Stimulated activated naive CD4-positive, alpha-beta T cell (primary cell): ENCODE measurements at places on chromosomes 16 and 17.

DNA sequence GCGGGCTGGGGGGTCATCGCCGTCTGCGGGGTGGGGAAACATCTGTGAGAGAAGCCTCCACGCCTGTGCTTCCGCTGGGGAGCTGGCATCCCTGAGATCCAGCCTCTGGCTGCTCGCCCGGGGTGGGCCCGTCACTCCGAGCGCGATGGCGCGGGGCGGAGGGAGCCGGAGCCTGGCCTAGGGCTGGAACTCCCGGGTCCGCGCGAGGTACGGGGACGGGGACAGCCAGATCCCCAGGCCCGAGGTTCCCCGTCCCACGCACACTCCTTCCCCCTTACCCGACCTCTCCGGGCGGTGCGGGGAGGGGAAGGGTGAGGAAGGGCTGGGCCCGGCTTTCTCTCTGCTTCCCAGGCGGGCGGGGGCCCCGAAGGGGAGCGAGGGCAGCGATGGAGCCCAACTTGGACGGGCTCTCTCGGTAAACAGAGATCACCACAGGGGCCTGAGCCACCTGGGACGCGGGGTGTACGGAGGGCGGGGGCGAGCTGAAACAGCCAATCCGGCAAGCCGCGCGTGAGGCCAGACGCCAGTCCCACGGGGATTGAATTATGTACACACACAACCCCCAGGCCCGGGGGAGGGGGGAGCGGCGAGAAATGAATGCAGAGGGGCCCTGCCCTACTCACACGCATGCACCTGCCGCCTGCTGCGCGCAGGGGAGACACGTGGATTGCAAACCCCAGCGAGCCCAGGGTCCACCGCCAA, at the start of gene SLC16A11:
SLC16A11 (minus strand) TSS at position 596 of the 702 bp plus-strand sequence; CDS start at position 17, 579 bp downstream.
- DNase-seq = peak; percentile 53

- DNase-seq = no peak
These were observed 204.2 kb downstream of the NTN1 start for GRCh38 chr17:9225305-9226101.

GRCh38 chr17:57557834-57558681, 187.0 kb downstream of the CCDC182 start:
- DNase-seq = no peak

DNA sequence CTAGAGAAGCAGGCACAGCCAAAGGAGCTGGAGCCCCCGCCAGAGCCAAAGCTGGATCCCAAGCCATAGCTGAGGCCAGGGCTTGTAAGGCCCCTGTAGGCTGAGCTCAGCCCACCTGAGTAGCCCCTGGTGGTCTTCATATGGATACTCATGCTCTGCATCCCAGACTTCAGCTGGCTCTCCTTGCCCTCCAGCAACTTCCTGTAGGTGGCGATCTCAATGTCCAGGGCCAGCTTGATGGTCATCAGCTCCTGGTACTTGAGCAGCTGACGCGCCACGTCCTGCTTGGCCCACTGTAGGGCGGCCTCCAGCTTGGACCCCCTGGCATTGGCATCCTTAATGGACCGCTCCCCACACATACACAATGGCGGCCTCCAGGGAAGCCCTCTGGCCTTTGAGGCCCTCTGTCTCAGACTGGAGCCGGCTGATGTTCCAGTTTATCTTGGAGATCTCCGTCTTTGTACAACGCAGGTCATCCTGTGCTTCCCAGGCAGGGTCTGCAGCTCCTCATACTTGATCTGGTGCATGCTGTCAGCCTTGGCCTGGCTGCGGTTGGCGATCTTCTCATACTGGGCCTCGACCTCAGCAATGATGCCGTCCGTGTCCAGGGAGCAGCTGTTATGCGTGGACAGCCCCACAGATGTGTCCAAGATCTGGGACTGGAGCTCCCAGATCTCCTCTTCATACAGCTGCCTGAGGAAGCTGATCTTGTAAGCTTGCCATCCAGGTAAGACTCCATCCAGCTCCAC, 28.9 kb downstream of the IKZF3 start:
- DNase-seq = no peak
